Right hindlimb (tissue), 1 donor: ENCODE measurements at places on chromosomes 1 and 21.

GRCh38 chr1:168437821-168438220 lies 106.0 kb downstream of the XCL2 start:
- no peak for DNase-seq

DNA sequence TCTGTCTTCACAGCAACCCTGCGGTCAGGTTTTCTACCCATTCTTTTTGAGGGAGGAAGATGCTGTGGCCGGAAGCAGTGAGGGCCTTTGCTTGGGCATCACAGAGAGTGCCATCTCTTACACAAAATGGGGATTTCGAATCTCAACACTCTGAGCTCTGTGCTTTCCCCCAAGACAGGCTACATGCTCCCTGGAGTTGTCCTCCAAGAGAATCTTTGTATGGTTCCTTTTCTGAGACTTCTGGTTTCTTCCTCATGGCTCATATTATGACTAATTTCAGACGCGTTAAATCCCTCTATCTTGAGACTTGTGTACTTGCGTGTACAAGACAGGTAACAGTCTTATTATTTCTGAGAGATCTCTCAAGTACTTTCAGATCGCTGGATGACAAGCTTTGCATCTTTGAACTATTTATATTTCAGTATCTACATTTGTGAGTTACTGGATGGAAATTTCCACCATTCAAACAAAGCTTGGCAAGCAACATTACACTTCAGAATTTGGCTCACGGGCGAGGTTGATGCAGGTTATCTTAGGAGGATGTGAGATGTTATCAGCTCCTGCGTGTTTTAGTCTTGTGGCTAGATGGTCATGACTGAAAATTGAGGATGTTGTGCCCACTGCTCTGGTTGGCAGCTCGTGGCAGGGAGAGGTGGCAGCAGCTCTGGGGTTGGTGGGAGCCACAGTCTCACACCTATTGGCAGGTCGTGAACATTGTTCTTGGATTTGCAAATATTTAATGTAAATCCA lies 19.4 kb downstream of the ABCG1 start:
- no peak for DNase-seq

DNA sequence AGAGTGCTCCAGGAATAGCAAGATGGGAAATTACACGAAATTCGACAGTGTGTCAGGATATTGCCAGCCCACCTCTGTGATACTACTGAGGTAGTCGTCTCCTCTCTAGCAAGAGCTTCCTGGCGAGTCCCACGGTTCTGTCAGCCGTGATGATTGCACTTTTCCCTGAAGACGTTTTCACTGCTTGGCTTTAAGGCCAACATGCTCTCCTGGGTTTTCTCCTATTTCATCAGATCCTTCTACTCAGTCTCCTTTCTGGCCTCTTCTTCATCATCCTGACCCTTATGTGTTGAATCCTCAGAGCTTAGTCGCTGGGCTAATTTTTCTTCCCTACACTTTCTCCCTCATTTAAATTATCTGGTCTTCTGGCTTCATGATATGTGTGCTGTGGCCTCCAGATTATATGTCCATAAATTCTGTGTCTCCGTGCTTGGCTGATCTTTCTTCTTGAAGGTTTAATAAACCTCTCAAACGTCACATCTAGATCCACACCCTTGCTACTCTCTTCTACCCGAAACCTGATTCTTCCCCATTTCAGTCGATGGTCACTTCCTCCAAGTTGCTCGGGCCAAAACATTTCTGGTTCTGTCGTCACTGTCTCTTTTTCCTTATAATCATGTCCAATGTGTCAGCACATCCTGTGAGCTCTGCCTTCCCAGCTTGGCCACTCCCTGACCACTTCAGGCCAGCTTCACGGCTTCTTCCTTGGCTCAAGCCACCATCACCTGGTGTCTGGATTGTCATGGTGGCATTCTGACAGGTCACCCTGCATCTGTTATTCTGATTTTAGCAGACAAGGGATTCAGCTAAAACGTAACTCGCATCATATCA lies 12.2 kb downstream of the OR2B11 start:
- no peak for DNase-seq

DNA sequence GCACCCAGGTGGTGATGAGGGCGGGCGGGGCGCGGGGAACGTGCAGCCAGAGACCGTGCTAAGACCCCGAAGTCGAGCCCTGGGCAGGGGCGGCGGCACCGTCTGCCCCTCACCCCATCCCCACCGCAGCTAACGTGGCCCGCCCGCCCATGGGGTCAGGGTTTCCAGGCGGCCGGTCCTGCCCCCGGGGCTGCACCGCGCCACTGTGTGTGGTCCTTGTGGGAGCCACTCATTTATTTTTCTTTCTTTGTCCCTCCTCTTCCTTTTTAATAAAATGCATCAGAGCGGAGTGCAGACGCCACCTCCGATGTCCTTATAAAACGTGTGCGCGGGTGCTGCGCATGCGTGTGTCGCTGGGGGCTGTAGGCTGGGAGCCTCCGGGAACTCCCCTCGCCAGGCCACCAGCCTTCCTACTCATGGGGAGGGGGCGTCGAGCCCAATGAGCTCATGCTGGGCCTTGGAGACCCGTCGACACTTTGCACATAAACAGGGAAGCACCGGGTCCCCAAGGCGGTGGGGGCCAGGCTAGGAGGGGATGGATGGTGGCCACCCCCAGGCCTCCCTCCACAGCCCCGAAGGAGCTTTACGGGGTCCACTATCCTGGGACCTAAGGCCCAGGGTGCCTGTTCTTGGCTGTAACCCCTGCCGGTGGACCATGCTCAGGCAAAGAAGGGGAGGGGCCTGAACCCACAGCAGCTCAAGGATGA lies 59.9 kb downstream of the WNT9A start:
- DNase-seq: peak; percentile 86

- no peak for DNase-seq
Measured at GRCh38 chr1:160859166-160859565, 3.5 kb downstream of the CD244 start.

- DNase-seq: no peak
Measured at GRCh38 chr21:31957631-31958030, 84.8 kb downstream of the HUNK start.

DNA sequence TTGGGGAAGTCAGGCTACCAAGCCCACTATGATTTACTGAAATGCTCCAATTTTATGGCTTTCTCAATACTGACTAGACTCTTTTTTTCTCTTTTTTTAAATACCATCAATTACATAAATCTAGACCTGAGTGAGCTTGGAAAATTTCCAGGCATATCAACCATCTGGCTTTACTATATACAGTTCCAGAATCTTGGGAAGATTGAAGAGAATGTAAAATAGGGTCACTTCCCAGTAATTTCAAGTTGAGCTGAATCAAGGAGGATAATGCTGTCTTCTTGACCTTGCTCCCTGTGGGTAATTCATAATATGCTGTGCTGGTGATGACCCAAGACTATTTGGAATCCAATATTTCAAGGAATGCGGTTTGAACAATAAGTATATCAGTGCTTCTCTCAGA lies 108.1 kb downstream of the MAP3K21 start:
- DNase-seq: no peak

GRCh38 chr1:110113551-110113950 lies 1.3 kb downstream of the UBL4B start:
- no peak for DNase-seq

DNA sequence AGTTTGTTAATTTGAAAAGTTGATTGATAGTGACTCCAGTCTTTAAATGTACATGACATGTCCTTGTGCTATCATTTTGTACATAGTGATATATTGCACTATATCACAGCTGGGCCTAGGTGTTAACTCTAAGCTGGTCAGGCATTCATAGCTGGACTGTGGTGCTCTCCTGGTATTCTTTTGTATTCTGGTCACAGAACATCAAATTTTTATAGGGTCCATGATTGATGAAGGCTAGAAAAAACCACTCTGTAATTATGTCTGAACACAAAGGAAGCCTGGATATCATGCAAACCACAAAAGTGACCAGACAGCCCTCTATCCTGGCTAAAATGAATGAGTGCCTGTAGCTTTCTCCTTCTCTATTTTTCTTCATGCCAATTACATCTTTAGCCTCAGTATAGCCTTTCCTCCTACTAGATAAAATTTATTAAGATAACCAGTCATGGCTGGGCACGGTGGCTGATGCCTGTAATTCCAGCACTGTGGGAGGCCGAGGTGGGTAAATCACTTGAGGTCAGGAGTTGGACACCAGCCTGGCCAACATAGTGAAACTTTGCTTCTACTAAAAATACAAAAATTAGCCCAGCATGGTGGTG lies 134.9 kb upstream of the B3GALT2 start:
- DNase-seq: no peak

DNA sequence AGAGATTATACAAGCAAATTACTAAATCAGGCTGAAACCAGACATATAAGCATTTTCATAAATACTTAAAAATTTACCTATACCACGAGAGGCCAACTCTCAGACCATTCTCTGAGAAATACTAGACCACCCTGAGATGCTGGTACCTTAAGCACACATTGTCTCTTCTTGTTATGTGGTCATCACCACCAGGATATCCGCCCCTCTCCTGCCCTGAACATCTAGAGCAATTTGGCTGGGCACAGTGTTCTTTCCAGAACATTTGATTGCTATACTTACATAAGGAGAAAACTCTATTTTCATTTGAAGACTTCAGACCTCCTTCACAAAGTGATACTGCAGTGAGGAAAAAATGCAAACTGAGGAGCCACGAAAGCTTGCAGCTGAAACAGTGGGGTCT lies 36.2 kb upstream of the DUSP10 start:
- no peak for DNase-seq

- DNase-seq: no peak
Measured at GRCh38 chr1:217482356-217483102, 148.4 kb downstream of the GPATCH2 start.

DNA sequence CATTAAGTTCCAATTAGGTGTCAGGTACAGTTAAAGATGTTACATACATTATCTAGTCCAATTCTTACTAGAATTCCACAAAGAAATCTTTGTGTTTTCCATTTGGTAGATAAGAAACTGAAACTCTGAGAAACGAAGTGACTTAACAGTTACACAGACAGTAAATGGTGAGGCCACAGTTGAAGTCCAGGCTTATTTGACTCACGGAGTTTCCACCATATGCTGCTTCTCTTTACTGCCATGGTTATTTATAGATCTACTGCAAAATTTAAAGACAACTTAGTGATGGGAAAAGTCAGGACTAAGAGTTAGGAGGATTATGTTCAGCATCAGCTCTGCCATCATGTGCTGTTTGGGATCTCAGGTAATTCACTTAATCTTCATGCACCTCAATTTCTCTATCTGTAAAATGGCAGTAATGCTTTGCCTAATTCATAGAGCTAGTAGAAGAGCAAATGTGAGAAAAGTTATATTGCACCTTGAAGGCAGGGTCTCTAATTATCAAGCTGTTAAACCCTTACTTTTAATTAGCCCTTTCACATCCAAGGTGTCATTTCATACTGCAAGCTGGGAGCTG lies 26.2 kb upstream of the SAMSN1 start:
- DNase-seq: no peak

DNA sequence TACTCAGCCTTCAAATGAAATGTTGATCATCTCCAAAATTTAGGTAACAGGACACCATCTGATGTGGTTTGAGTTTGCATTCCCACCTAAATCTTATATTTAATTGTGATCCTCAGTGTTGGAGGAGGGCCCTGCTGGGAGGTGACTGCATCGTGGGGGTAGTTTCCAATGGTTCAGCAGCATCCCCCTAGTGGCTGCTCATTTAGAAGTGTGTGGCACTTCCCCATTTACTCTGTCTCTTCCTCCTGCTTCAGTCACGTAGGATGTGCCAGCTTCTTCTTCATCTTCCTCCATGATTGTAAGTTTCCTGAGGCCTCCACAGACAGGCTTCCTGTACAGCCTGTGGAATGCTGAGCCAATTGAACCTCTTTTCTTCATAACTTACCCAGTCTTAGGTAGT lies 731.2 kb downstream of the USP25 start:
- DNase-seq: no peak

DNA sequence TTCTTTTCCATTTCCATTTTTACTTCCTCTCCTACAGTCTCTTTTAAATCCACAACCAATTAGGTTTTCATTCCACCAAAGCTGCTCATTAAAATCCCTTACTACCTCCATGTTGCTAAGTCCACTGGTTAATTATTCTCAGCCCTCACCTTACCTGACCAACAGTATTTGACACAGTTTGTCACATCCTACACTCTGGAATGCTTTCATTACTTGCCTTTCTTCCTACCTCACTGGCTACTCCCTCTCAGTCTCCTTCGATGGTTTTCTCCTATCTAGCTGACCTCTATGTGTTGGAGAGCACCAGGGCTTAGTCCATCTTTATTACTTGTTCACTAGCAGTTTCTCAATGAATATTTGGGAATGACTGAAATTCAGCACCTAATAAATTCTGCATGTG lies 78.6 kb downstream of the NME7 start:
- DNase-seq: no peak

- DNase-seq: no peak
Measured at GRCh38 chr1:32399843-32400242, 5.6 kb upstream of the BSDC1 start.

DNA sequence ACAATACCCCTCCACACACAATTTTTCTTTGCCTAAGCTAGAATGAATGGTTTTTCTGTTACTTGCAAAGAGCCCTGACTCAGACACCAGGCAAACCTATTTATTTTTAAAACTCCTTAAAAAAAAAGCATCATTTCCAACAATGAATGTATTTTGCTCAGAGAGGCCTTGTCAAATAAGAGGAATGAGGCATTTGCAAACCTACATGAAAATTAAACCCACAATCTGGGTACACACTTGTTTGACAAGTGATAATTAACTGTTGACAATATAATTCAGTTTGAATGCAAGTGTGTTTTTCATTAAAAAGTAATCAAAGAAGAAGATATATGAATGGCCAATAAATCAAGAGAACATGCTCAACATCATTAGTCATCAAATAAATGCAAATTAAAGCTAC lies 339.5 kb downstream of the PTPRU start:
- DNase-seq: no peak

DNA sequence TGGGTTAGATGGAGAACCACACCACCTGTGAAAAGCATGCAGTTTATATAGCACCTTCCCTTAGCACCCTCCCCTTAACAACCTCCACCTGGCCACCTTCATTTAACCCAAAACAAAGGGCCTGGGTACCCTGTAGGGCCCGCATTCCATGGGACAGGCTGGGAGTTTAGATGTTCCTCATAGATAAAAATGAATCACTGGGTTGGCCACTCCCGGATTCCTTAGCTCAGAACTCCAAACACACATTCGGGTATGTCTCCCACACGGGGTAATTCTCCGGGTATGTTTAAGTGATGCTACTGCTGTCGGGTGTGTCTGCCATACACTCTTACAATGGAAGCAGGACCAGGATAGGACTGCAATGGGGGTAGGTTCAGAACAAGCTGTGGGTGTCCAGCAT lies 43.9 kb upstream of the FOXO6 start:
- DNase-seq: no peak

GRCh38 chr1:75548721-75549480 lies 62.0 kb downstream of the SLC44A5 start:
- no peak for DNase-seq
